Fibroblast of gingiva (primary cell): ENCODE measurements at places on chromosomes 11 and 22.
A peak's percentile ranks its signal among the peaks of the same experiment; 100 is the strongest.

DNA sequence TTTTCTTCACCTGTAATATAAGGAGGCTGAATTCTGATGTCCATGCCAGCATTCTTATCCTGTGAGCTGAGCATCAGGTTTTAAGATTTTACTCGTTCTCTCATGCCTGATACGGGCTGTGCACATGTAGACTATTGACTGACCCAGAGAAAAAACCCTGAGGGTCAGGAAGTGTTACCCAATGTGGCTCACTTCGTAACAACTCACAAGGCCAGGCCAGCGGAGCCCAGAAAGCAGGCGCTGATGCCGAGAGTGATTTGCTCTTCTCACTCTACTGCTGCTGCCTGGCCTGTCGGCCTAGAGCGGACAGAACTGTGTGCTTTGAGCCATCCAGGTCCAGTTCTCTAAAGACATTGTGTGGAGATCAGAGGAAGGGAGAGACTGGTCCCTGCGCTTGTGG is 10.8 kb downstream of the THYN1 start:
- no peak for DNase-seq

- DNase-seq: no peak
Observed at GRCh38 chr11:110960167-110960566, 247.9 kb upstream of the ARHGAP20 start.

GRCh38 chr22:21074102-21074715 is 28.5 kb downstream of the LRRC74B start:
- DNase-seq: peak; percentile 39

GRCh38 chr11:78261367-78261766 is 72.6 kb downstream of the USP35 start:
- DNase-seq: no peak

DNA sequence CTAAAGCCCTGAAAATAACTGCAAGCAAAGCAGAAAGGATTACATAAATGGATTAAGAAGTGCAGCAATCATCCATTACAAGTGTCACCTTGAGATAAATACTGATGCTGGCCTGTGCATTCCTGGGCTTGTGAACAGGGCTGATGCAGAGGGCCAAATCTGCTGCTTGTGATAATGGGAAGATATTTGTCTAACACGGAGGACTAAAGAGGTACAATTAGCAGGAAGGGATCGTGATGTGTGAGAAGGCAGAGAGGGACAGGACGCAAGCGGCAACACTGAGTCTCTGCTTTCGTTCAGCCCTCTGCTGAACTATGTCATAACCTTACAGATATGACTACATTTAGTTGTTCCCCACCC is 107.7 kb upstream of the DDI1 start:
- DNase-seq: no peak

- DNase-seq: peak; percentile 71
Observed at GRCh38 chr11:123478352-123478987, 48.4 kb downstream of the GRAMD1B start.

- no peak for DNase-seq
Observed at GRCh38 chr11:119694334-119694733, 34.7 kb downstream of the NECTIN1 start.

GRCh38 chr11:96841792-96842191 is 452.0 kb downstream of the JRKL start:
- no peak for DNase-seq

DNA sequence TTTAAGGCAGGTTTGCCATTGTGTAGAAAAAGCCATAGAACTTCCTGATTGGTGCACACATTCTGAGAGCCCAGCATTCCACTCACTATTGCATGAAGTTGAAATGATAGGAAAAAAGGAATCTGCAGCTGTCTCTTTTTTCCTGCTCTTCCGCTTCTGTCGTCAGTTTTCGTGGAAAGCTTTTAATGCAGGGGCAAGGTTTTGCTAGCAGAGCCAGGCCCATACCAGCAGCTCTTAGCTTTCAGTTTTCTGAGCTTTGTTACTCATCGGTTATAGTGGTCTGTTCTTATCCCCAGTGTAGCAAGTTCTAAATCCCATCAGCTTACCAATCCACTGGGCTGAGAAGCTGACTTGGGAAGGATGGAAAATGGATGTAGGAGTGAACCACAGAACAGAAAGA is 162.9 kb upstream of the TTC12 start:
- DNase-seq: no peak

DNA sequence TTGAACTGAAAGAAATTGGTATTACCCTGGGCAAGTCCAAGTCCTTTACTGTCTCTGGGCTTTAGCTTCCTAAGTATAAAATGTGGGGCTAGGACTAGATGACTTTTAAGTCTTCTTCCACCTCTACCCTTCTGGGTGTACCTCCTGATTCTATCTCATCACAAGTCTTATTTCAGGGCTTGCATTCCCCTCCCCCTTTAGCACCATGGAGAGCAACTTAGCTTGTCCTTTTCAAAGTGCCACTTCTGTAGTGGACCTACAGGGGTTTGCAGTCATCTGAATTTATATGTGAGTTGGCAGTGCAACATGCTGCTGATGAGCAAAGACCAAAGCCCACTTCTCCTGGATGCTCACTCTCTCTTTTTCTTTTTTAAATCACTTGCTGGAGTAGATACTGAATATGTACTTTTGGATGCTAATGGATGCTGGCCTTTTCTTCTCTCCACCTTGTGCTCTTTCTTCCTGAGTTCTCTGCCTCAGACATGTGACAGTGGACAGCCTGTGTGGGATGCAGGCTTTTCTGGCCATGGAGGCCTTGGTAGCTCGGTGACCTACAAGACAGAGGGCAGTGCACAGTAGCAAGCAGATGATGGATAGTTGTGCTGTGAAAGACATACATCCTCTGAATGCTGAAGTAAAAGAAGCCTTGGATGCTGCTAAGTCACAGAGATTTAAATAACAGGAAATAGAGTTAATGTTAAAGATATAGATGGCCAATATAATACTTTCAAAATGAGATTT is 185.0 kb downstream of the NELL1 start:
- DNase-seq: no peak

- DNase-seq: no peak
Observed at GRCh38 chr11:2275334-2276279, 5.2 kb upstream of the ASCL2 start.

DNA sequence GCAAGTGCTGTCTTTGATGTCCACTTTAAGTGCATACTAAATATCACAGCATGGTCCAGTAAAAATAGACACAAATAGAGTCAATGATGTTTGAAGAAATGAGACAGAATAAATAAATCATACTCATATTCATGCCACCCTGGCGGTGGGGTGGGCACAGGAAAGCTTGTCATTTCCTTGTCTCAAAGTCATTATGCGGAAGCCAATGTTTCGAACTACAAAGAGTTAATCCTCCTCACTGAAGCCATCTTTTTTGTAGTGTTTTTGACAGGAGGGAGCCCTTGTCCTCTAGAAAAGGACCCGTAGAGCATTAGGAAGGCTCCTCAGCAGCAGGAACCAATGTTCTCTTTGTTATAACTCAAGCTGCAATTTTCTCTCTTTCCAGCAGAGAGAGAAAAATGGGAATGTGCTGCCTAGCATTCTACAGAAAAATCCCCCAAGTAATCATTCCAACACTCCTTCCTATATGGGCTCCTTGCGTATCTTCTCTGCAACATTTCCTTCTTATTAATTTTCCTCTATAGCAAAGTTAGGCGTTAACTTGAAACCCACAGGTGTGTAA is 30.6 kb downstream of the SC5D start:
- DNase-seq: no peak

DNA sequence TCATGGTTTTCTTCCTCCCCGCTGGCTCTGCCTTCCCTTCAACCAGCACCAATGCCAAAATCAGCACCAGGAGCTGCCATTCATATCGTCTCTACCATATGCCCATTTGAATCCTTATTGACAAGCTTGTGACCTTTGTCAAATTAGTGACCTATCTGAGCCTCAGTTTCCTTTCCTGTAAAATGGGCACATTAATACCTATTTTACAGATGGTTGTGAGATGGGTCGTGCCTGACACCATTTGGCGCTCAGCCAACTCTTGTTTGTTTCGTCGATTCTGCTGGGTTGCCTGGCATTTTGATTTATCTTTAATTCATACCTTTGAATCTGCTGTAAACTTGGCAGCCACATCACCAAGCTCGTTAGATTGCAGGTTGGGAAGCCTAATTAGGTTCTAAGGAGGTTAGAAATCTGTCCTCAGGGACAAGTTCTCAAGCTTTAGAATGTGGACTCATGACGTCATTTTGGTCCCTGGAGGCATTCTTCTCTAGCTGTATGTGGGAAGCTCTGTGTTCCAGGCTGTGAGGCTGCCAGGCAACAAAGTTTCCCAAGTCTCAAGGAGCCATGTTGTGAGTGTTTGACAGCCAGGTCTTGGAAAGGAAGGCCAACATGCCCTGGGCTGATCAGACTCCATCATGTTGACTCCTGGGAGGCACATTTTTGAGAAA is 61.0 kb downstream of the RPS6KA4 start:
- DNase-seq: peak; percentile 76

DNA sequence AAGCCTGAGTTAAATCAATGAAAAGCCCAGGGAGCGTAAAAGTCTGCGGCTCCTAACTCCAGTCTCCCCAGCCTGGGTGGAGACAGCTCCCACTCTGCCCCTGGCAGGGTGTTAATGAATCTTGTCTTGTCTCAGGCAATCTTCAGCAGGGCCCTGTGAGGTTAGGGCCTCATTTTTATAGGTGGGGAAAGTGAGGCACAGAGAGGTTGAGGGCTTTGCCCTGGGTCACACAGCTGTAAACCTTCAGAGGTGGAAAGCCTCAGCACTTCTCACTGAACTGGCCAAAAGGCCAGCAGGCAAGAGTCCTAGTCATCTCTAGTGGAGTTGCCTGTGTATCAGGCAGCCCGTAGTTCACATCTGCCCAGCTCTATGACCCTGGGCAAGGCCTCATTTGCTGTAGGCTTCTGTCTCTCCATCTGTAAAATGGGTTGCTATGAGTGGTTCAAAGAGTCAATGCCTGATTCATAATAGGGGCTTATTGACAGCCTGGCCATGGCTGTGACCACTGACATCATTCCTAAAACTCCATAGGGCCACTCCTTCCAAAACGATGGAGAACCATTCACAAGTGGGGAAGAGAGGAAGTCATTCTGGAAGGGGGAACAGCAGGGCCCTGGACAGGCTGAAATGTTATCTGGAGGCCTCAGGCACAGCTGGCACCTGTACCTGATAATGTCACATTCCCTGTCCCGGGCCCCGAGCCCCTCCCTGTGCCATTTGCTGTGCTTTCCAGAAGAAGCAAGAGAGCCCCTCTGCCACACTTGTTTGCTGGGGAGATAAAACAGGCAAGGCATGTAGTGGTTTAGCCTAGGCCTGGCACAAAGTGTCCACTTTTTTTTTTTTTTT is 6.0 kb downstream of the CBX7 start:
- no peak for DNase-seq

DNA sequence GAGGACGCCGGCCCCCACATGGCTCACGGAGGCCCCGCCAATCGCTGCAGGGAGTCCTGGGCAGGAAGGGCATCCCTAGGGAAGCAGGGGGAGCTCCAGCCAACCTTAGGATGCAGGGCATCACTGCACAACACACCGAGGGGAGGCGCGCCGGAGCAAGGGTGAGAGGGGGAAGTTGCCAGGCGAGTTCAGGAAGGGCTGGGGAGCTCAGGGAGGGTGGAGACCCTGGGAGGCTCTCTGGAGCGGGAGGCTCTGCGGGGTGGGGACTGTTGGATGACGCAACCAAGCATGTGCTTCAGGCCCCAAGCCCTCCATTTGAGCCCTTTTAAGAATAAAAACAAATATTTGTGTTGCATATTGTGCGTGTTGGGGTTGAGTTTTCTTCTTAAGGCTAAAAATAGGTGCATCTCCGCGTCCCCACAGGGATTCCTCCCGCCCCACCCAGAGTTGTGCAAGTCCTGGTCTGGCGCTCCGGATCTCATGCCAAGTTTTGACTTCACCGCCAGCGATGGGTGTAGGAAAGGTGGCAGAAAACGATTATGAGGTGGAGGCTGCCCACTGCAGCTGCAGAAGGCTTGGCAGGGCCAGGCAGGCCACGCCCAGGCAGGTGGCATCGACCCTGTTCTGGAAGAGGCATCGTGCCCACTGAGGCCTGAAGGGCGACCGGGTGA is 65.2 kb downstream of the WNT7B start:
- DNase-seq: no peak

- DNase-seq: no peak
Observed at GRCh38 chr22:48945621-48946458, 881.8 kb downstream of the BRD1 start.

GRCh38 chr11:16933756-16934603 is 80.2 kb downstream of the PLEKHA7 start:
- DNase-seq: no peak

GRCh38 chr11:19163617-19164016 is 38.2 kb downstream of the CSRP3 start:
- no peak for DNase-seq

GRCh38 chr22:36086170-36086490 is 57.5 kb upstream of the RBFOX2 start:
- no peak for DNase-seq

GRCh38 chr11:124758355-124759265 is 3.5 kb downstream of the ESAM start:
- peak; percentile 53 for DNase-seq

DNA sequence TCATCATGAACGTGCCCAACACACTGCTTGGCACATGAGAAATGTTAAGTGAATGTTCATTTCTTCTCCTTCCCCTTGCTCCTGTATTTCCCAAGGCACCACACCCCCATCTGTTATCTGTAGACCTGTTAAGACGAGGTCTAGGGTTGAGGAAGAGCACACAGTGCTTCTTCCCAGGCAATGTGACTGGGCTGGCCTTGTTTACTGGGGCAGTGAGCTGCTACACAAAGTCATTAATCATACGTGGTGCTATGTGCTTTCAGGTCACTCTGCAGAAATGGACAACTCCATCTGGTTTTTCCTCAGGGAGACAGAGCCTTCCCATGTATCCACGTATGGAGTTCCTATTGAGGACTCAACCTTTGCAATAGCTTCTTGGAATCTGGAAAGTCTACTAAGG is 118.7 kb downstream of the KCNC1 start:
- DNase-seq: no peak

DNA sequence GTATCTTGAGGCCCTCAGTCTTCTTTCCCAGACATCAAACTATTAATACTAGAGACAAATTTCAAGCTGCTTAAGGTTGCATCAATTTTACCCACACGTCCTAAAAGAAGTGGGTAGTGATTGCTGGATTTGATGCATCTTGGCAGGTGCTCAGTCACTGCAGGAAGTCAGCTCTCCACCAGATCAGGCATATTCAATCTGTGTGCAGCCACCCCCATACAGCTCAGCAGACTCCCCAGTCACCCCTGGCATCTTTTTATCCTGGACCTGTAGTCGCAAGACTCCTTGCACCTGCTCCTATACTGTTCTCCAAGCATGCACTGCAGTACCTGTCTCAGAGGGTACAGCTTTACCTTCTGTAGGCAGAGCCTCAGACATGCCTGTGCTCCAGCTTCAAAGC is 343.1 kb upstream of the ISX start:
- no peak for DNase-seq

- DNase-seq: no peak
Observed at GRCh38 chr22:45722006-45722405, 50.4 kb downstream of the ATXN10 start.

DNA sequence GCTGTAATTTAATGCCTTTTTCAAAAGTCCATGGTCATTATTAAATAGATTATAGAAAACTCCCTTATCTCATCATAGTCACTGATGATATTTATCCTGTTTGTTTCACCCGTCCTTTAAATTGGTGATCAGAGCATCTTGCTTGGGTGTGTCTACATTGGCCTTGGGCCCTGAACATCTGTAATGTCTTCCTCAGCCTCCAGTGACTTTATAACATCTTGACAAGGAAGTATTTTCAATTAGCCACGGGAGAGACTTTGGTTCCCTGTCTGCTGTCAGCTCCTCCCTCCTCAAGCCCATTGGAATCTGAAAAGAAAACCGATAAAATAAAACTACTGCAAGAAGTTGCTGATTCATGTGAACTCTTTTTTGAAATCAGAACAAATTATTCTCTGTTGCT is 116.9 kb upstream of the TTC12 start:
- no peak for DNase-seq
